ENCODE measurements at places on chromosomes 11 and 22. TPM values are rescaled to one million over a fixed set of nuclear protein-coding genes. Genes with fewer than 3 reads are reported as not detected.

DNA sequence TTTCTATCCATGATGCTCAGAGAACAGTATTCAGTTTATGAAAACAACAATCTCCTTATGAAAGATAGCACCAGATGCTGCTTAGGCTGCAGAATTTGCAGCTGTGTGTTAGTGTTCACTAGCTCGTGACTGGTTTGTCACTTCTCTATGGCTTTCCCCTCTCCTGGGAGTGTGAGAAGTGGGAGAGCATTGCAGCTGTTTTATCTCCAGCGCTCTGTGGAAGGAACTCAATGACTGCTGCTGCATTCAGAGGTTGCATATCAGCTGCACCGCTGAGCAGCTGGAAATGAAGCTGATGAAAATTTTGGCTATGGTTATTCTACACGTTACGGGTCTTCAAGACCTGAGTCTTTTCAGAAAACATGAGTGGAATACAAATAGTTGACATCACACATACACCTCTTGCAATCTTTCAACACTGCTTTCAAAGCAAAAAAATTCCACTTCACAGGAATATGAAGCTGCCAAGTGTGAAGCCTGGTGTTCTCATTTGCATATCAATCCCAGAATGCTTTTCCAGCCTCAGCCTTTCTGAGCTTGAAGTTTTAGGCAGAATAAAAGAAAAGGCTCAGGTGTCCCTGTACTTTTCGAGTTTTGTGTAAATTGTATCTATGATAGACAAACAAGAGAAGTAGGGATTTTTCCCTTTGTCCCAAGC, 149.3 kb upstream of the DDI1 start:
- no peak for DNase-seq

GRCh38 chr11:29963796-29964195, 53.0 kb downstream of the KCNA4 start:
- no peak for DNase-seq

Gene OR8G1
- total RNA-seq, result under 0.01 TPM

DNA sequence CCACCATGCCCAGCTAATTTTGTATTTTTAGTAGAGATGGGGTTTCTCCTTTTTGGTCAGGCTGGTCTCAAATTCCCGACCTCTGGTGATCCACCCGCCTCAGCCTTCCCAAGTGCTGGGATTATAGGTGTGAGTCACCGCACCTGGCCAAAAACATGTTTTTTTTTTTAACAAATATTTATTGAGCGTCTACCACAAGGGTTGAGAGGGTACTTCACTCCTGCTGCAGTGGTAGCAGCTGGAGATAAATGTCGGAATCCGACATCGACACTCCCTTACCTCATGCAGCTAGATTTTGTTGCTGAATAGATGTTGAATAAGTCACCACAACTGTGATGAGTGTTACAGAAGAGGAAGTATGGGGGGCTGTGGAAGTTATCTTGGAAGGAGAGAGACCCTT, 971 bp downstream of the DNAJB13 start:
- no peak for DNase-seq

- DNase-seq, result peak; percentile 24
These were observed 16.3 kb downstream of the HTR3A start for GRCh38 chr11:113991170-113991569.

GRCh38 chr11:123924027-123924426, 15.4 kb upstream of the OR4D5 start:
- DNase-seq, result no peak

DNA sequence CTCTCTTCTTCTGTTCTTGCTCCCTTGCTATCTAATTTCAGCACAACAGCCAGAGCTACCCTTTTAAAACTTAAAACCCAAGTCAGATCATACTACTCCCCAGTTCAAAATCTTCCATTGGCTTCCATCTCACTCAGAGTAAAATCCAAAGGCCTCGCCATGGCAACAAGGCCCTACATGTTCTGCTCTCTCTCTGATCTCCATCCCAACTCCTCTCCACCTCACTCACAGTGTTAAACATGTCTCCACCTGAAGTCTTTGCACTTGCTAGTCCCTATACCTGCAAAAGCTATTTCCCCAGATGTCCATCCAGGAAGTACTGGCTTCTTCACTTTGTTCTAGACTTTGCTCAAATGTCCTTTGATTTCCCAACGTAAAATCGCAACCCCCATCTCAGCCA, 3.0 kb upstream of the GRAP2 start:
- DNase-seq, result no peak

Gene OR56A1
- total RNA-seq, result not detected

Data from hematopoietic multipotent progenitor cell (in vitro differentiated cells).